ENCODE measurements at places on chromosomes 11 and 22.

DNA sequence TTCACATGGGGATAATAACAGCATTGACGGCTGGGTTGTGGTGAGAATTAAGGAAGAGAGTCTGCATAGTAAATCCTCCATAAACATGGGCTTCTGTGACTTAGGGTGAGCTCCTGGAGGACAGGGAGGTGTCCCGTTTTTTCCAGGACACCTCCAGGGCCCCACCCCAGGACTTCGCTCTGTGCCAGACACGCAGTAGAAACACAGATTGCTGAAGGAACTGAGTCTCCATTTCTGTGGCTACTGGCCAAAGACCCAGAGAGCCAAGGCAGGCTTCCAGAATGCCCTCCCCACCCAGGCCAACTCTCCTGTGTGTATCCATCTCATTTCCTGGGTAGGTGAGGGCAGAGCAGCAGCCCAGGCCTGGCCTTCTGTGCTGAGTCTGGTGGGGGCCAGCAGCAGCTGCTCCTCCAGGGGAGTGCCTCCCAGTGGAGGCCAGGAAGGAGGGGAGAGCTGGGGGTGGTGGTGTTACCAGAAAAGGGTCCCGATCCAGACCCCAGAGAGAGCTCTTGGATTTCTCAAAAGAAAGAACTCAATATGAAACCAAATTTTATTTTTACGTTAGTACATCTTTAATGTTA, 9.5 kb upstream of the RFPL3 start:
- no peak for DNase-seq

DNA sequence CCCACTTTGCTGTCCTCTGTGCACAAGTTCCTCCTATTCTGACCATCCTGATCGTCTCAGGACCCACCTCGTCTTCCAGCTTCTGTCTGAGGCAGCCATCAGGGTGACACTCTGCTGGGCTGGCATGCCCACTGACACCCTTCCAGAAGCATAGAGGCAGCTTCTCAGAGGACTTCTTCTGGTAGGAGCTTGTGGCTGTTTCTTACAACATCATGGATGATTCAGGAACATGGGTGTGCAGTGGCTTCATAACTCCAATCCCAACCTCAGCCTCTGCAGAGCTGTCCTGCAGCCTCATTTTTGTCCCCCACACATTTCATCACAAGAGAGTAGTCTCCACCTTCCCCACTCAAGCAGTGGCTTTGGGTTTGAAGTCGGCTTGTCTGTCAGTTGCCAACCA, 20.9 kb upstream of the CTR9 start:
- no peak for DNase-seq

GRCh38 chr11:109123816-109124787, 297.9 kb upstream of the C11orf87 start:
- DNase-seq = no peak

GRCh38 chr22:19517919-19518611, 6.1 kb downstream of the CLDN5 start:
- no peak for DNase-seq

GRCh38 chr22:41596776-41597634, 7.4 kb upstream of the PMM1 start:
- DNase-seq = no peak
